ENCODE measurements at places on chromosomes 1 and 21. TPM values are rescaled to one million over a fixed set of nuclear protein-coding genes. Genes with fewer than 3 reads are reported as not detected.

DNA sequence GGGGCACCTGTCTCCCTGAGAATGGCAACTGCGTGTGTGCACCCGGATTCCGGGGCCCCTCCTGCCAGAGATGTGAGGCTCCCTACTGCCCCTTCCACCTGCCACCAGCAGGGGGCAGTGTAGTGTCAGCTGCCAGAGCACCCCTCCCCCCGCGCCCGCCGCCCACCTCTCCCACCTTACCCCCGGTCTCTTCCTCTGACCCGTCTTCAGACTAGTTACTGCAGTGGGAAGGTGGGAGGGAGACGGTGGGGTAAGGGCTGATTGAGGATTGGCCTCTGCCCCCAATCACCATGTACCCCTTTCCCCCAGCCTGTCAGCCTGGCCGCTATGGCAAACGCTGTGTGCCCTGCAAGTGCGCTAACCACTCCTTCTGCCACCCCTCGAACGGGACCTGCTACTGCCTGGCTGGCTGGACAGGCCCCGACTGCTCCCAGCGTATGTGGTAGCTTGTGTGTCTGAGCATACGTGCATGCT is 10.1 kb upstream of the LRRC71 start:
- no peak for DNase-seq

DNA sequence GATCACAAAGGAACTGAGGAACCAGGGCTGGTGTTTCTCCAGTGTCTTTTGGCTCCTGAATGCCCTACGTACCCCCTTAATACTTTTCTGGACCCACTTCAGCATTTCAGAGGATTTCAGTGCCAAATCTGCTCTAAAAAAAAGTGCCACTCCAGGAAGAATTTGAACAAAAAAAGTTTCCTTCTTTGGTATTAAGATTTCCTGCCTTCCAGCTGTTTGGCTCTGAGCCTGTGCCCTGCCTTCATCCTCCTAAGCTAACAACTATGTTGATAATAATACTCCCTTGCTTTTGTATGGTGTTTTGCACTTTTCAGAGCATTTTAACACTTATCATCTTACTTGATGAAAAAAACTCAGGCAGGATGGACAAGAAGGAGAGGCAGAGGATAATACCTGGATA is 11.0 kb upstream of the RIMS3 start:
- DNase-seq: no peak

DNA sequence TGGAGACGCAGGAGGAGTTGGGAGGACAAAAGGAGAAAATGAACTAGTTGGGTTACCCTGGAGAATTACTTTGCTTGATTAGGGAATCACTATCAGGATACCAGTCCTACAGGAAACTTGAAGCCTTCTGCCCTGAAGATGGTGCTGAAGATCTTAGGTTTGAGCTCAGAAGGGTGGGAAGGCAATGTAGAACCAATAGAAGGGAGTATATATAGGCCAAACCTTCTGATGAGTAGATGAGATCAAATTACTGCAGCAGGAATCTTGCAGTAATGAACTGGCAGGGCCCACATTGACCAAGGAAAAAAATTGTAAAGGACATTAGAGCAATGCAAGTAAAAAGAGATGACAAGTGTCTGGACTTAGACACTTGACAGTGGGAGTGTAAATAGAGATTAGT is 116.3 kb upstream of the CACYBP start:
- DNase-seq: no peak

DNA sequence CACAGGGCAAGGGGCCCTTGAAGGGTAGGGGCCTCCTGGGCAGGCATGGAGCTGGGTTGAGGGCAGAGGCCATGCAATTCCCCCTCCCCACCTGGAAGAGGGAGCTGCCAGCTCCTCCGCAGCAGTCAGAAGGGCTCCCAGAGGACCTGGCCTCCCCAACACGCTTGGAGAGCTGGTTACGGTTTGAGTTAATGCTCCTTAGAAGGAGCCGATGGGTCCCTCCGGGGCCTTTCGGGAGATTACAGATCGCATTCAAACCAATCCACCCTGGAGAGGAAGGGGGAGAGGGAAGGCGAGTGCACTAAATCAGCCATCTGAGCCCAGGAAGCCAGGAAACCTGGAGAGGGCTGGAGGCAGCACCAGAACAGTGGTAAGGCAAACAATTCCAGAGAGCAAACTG is 106.3 kb upstream of the CSF3R start:
- DNase-seq: no peak

DNA sequence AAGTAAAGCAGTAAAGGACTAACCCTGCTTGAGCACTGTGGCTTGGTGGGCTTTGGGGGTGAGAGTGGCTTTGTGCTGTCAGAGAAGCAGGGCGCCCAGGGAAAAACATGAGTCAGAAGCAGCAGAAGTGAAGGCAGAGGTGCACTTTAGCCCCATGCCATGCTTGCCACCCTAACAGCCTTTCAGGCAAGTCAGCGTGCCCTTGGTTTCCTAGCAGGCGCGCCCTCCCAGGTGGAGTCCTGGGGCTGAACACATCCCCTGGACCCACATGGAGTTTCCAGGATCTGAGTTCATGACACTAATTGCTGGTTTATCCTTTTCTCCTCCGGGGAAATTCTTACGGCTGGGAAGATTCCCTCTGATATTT is 106.6 kb downstream of the TLR5 start:
- DNase-seq: no peak

DNA sequence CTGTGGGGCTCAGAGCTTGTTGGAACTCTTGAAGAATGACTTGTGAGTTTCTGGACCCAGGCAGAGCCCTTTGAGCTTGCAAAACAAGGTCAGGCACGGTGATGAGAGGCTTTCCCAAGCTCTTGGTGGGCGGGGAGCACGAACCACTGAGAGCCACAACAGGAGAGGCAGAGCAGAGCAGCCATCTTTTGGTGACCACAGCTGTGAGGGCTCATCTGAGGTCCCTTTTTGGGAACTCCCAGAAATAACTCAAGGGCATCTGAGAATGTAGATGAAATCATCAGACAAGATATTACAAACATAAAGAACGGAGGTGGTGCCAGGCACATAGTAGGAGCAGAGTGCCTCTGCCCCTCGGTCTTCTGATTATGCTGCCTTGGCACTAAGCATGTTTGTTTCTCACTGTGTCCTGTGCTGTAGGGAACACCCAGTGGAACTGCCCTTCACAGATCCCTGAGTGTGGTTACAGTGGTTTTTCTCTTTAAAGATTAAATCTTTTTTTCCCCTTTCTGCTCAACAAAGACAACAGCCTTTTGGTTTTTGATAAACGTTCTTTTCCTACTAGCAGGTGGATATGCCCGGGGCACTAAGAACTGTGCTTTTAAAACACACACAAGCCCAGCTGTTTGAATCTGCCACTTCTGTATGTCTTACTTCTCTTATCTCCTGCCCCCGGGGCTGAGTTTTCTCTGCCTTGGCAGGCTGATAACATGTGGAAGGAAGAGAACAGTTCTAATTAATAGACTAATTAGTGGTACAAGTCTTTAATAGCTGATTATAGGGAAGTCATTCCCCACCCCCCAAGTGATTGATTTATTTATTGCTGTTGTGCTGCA is 37.7 kb downstream of the CD34 start:
- DNase-seq: no peak

DNA sequence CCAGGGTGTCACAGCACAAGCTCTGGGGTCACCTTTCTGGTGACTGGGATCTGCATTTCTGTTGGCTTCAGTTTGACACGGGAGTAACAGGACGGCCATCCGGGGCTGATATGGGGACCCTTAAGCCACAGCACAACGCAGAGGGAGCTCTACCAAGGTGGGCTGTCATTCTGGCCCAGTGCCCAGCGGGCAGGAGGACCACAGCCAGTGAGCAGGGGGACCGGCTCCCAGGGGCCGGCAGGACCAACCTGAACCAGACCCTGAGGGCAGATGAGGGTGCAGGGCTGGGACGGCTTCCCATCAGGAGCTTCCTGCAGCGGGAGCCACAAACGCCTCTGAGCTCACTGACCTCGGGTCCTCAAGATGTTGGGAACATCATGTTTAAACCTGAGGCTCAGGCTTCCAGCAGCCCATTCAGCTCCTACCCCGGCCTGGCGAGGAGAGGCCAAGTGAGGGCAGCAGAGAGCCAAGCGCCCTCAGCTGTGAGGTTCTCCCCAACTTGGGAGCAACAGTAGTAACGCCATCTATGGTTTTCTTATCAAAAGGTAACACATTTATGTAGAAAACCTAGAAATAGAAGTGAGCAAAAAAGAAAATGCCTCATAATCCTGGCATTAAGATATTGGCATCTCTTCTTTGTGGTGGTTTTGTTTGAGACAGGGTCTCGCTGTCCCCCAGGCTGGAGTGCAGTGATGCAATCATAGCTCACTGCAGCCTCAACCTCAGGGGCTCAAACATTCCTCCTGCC is 26.8 kb downstream of the TMEM201 start:
- DNase-seq: no peak

DNA sequence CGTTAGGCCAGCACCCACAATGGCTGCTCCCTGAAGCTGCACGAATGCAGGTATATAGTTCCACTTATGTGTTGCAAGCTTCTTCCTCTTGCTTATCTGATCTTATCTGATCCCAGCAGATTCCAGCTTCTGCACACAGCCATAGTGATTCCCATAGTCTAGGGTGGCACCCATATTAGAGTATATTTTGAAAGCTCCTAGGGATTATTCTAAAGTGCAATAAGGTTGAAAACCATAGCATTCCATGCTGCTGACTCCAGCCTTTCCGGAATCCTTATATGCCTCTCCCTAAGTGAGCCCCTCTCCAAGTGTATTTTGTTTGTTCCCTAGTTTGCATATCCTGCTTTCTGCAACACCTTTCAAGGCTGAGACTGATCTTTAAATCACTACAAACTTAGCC is 432.0 kb downstream of the SETD4 start:
- DNase-seq: no peak

GRCh38 chr1:182635871-182636270 is 31.7 kb upstream of the RGS16 start:
- DNase-seq: no peak

DNA sequence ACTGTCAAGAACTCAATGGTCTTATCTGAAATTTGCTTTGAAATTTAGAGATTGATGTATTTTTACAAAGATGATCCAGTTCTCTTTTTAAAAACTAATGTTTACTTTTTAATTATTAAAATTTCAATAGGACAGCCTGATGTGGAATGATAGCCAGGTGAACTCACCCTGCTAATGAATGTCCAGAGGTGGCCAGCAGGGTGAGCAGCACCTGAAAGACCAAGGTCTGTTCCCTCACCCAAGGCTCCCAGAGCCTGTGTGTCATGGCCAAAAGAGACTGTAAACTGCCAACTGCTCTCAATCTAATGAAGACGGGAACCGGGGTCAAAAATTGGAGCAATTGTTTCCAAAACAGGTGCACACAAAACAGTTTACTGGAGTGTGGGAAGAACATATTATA is 340.4 kb downstream of the DISC1 start:
- DNase-seq: no peak

GRCh38 chr1:216193839-216194443 is 229.3 kb downstream of the USH2A start:
- DNase-seq: no peak

DNA sequence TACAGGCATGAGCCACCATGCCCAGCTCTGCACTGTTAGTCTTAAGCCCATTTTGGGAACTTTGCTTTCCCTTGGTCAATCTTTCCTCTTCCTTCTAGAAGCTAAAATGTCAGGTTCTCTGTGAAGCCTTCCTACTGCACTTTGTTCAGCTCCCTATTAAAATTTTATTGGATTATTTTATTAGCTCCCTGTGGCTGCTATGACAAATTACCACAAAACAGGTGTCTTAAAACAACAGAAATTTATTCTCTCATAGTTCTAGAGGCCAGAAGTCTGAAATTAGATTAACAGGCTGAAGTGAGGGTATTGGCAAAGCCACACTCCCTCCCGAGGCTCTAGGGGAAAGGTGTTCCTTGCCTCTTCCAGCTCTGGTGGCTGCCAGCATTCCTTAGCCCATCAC is 4.2 kb upstream of the SMYD2 start:
- no peak for DNase-seq

- DNase-seq: no peak
Measured at GRCh38 chr1:61000327-61000726, 82.0 kb upstream of the NFIA start.

DNA sequence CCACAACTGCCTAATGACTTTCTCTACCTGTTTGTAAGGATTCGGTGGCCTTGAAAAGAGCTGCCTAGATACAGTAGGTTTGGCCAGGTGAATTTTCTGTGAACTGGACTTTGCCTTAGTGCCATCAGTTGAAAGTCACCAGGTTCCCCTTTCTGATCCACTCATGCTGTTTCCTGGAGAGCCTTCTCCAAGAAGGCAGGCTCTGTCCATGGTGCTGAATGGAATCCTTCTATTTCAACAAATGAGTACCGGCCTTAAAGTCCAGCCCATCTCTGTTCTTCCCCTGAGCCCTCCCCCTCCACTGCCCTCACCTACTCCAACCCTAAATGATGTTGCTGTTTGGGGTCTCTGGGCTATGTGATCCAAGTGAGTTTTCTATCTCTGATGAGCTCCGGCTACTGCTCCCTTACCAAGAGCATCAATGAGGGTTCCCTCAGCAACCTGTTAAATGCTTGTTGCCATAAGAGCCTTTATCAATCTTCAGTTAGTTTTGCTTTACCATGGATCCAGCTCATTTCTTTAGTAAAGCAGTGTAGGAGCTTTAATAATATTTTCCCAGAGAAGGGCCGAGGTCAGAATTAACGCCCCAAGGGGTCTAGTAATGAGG is 500.4 kb downstream of the PTPRU start:
- DNase-seq: peak; percentile 45

DNA sequence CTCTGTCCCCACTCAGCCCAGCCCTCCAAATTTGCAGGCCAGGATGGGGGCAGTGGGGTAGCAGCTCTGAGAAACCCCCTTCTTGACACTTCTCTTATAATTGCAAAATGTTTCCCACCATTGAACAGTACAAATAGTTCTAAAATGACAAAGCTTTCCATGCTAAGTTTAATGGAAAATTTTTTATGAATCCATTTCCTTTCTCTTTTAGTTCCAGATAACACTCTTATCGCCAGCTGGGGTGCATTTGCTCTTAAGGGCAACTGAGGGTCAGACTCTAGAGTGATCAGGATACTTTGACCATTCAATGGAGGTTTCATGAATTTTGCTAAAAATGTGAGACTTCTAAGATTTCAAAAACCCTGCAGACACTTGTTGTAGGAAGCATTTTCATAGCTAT is 29.9 kb downstream of the PIK3C2B start:
- no peak for DNase-seq

GRCh38 chr1:160711602-160712311 is at the start of gene CD48:
Gene CD48, minus strand, starts transcription at chr1:160711822. Its CDS starts 59 bp downstream, at chr1:160711763.
- no peak for DNase-seq

GRCh38 chr1:22508991-22509390 is 54.3 kb upstream of the EPHA8 start:
- no peak for DNase-seq

- no peak for DNase-seq
Measured at GRCh38 chr21:41961753-41962152, 7.9 kb upstream of the C2CD2 start.

CD101 gene
- 4.1 TPM for total RNA-seq

PADI4 gene
- not detected for total RNA-seq

LAMC1 gene
- 168 TPM for total RNA-seq

ZZZ3 gene
- 64.5 TPM for total RNA-seq

TSPAN1 gene
- total RNA-seq: 0.52 TPM
